Renal cortical epithelial cell (primary cell): ENCODE measurements at places on chromosomes 6 and 20.

DNA sequence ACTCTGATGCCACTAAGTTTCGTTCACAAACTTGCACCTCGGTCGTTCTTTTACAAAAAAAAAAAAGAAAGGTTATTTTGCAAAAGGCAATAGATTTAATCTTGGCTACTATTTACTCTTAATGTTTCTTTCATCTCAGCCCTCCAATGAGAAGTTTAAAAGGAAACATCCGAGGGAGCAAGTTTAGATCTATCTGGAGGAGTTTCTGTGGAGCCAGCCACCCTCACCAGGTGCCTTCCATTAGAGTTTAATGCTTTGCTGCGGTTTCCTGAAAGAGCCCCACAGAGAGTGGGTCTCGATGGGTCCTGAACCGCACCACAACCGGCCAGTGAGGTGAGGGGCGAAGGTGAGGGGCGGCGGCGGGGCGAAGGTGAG lies 632 bp downstream of the PRKN start:
- peak; percentile 2 for DNase-seq

GRCh38 chr6:6863970-6864639 lies 243.7 kb upstream of the RREB1 start:
- no peak for DNase-seq

GRCh38 chr20:53865901-53866793 lies 204.2 kb downstream of the BCAS1 start:
- peak; percentile 90 for DNase-seq

DNA sequence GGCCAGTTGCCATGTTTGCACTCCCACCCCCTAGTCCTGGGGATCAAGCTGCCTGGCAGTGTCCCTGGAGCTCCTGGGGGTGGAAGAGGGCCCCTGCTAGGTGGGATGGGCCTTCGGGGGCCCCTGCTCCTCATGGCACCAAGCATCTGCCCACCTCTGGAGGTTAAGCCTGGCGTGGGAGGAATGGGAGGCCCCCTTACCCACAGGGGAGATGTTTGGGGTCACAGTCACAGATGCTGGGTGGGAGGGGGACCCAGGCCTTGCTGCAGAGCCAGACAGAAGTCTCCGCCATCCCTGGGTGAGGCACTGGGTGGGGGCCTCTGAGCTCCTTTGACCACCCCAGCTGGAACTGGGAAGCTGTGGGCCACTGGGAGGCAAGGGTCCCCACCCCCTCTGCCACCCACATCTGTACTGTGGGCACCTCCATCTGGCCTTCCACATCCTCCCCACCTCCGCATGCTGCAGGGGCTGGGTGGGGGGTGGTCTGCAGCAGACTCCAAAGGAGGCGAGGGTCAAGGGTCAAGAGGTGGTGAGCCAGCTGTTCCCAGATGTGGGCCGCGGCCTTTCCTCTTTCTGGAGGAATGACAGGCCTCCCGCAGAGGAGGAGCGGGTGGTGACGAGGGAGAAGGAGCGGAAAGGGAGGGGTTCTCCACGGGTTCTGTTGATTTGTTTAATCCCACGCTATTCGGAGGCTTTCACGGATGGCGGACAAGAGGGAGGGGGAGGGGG lies 41.5 kb downstream of the YTHDF1 start:
- DNase-seq, result no peak

- no peak for DNase-seq
Measured at GRCh38 chr20:63773571-63774241, 34.1 kb downstream of the SLC2A4RG start.

- DNase-seq, result no peak
Measured at GRCh38 chr6:98787435-98787834, 46.9 kb upstream of the POU3F2 start.

- DNase-seq, result no peak
Measured at GRCh38 chr20:63085151-63085861, 78.5 kb upstream of the BHLHE23 start.

DNA sequence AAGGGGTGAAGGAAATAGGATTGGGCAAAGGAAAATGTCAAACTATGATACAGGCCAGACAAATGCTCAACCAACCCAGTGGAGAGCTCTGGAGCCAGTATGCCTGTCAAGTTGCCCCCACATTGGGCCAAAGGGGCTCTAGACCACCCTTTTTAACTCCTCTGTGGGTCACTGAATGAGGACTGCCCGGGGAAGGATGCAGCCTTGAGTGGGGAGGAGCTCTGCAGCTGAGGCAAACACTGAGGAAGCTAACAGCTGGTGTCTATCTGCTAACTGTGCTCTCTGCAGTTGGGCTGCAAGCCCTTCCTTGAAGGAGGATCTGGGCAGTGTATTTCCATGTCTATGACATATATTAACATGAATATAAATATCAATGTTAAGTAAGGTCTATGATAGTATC lies 98.4 kb upstream of the PRSS16 start:
- DNase-seq, result no peak

GRCh38 chr20:25632940-25633790 lies 9.4 kb upstream of the NANP start:
- no peak for DNase-seq

DNA sequence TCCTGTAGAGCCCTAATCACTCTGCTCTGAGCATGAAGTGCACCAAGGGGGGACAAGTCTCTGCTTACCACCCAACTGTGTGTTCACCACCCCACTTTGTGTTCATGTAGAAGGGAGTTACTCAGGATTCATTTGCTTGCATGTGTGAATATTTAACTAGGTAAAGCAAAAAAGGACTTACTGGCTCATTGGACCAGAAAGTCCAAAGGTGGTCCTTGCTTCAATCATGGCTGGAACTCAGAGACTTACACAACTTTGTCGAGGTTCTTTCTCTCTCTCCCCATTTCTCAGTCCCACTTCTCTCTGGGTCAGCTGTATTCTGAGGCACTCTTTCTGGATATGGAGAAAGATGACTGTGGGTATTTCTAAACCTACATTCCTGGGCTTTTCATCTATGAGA lies 4.0 kb downstream of the TMEM200A start:
- DNase-seq, result peak; percentile 89

DNA sequence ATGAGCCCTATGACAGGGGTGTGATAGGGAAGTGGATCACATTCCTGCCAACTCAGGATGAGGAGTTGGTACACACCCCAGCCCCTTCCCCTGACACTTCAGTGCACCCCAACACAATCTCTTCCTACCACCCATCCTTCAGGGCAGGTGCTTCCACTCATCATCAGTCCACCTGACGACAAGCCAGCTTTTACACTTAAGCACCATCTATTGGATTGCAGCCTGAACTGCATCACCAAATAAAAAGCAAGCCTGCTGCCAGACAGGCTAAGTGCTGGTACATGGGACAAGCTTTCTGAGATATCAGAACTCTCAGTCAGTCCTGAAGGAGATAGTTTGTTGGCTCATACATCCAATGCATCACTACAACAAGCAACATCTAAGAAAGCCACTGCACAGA lies 69.0 kb upstream of the TMEM200A start:
- DNase-seq, result no peak

GRCh38 chr20:46398963-46399362 lies 7.5 kb downstream of the ELMO2 start:
- DNase-seq, result no peak

DNA sequence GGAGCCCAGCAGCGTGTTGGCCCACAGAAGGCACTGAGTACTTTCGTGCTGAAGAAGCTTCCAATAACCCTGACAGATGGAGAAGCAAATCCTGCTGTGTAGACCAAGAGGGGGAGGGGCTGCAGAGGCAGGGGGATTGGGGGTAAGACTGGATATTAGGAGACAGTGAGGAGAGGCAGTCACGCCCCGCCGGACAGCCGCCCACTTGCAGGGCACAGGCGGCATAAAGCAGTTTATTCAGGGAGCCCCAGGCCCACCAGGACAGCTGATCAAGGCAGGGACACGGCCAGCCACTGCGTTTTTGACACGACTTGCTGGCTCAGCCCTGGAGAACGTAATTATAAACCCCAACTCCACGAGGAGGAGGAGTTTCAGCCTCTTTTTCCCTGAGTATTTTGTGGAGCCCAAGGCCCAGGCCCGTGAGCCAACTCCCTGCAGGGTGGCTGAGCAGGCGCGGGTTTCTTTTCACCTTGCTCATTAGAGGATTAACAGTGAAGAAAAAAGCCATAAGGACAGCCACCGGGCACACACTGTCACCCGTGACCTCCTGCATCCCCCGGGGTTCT lies 177.9 kb downstream of the TFAP2C start:
- no peak for DNase-seq

GRCh38 chr6:90286884-90287488 lies 9.7 kb downstream of the BACH2 start:
- DNase-seq, result peak; percentile 60

DNA sequence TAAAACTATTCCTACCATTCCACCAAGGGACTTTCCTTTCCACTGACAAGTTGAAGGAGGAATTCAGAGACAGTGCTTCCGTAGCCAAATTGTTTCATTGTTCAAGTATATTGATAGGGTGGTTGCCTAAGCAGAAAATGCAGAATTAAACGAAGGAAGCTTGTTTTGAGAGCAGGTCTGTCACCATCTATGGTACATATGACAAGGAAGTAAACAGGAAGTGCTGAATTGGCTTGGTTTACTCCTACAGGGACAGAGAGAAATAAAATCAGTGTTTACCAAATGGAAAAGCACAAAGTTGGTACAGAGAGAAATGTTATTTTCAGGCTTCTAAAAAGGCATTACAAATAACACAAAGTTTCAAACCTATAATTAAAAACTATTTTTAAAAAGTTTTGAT lies 421.8 kb downstream of the CDC5L start:
- DNase-seq, result no peak

GRCh38 chr6:3431994-3432393 lies 24.9 kb downstream of the SLC22A23 start:
- no peak for DNase-seq

DNA sequence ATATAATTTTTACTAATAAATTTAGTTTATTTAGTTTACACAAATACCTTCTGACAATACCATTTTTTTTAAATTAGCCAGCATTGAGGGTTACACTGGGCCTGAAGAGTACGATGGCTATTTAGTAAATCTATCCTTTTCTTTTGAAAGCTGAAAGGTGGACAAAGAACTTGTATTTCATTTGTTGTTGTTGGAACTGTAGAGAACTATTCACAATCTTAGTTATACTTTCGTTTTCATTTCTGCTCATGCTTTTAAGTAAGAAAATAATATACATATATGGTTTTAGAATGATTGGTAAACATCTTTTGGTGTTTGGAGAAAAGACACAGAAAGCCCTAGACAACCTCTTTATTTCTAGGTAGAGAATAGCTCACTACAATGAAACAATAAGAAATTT lies 165.3 kb upstream of the FAM83B start:
- no peak for DNase-seq

DNA sequence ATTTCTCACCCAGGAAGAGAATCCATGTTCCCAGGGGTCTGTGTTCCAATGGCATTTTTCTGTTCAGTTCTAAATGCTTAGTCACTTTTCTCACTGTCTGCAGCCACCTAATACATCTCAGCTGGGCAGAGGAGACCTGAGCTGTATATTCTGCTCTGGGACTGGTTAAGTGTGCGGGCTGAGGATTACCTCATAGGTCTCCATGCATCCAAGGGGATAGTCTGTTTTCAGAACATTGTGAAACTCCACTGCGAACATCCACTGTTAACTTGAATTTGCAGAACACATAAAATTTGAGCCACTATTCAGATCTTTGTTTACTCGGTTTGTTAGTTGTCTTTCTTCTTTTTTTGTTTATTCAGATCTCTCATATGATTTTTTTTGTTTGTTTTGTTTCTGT lies 947.1 kb downstream of the TFAP2A start:
- no peak for DNase-seq

GRCh38 chr20:48275286-48276020 lies 490.2 kb upstream of the SULF2 start:
- DNase-seq, result peak; percentile 36

DNA sequence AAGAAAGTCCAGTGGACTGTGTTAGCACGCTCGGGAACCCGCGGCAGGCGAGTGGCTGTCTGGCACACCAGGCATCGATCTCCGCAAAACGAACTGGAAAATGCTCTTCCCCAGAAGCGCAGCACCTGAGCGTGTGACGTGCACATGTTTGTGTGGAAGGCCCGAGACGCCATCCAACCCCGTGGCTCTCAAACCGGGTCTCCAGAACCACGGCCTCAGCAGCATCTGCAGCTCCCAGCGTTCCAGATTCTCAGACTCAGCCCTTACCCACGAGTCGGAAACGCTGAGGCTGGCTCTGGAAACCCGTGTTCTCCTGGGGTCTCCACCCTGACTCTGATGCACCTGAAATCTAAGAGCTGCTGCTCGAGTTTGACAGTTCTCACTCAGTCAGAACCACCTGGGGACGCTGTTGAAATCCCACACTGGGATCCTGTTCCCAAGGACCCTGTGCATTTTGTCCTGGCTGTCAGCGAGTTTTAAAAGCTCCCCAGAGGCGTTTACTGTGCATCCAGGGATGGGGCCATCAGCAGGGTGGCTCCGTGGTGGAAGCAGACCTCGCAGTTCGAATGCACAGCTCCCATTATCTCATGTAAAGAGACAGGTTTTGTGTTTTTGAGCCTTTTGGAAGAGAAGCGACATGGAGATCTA lies 69.0 kb downstream of the DLL1 start:
- DNase-seq, result no peak

DNA sequence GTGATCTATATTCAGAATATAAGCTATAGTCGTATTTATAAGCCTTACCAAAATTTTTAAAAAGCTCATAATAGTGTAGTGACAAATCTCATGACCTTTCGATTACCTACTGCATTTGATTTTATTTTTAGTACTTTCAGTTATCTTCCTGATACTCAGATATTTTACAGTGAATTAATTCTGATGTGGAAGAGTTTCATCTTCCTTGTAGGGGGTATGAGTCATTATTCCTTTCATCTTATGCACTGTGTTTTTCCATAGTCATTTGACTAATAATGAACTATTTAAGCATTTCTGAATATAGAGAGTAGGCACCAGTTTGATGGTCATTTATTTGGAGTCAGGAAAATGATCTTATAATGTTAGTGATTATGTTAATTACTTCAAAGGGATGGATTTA lies 36.4 kb downstream of the HDGFL1 start:
- DNase-seq, result peak; percentile 15

GRCh38 chr6:108651340-108652227 lies 90.9 kb downstream of the FOXO3 start:
- no peak for DNase-seq

- no peak for DNase-seq
Measured at GRCh38 chr6:136445063-136445462, 105.2 kb downstream of the MAP7 start.

DNA sequence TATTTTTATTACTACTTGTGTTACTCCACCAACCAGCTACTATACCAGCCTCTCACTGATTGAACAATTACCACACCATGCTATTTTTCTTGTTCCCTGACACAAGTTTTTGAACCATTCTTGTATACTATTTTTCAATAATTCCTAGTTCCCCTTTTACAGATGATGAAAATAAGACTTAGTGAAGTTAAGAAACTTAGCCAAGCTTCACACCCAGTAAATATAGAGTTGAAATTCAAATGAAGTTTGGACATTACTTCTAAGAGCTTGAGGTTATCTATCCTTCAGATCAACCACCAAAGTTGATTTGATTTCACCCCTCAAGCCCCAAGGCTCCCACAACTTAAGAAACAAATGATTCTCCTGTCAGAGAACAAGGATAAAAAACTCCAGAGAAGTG lies 13.1 kb upstream of the BCAS1 start:
- no peak for DNase-seq

GRCh38 chr6:24126586-24127192 lies 674 bp downstream of the NRSN1 start:
- DNase-seq, result peak; percentile 69
